ENCODE measurements at places on chromosomes 7 and 10. TPM values are rescaled to one million over a fixed set of nuclear protein-coding genes. Genes with fewer than 3 reads are reported as not detected.

DNA sequence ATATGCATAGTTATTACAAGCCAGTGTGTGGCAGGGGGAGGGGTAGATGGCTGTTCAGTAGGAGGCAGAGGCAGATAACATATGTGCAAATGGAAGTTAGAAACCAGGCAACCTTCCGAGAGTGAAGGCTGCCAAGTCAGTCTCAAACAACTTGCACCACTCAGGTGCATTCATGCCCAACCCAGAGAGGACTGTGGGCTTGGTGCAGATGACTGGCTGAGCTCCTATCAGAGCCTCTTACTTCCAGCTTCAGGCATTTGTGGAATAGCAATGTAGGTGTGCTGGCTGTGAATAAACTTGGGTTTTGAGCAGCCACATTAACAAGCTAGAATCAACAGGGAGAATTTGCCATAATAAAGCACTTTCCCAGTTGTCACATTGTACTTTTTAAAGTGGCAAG lies 789.8 kb downstream of the PHTF2 start:
- no peak for DNase-seq

DNA sequence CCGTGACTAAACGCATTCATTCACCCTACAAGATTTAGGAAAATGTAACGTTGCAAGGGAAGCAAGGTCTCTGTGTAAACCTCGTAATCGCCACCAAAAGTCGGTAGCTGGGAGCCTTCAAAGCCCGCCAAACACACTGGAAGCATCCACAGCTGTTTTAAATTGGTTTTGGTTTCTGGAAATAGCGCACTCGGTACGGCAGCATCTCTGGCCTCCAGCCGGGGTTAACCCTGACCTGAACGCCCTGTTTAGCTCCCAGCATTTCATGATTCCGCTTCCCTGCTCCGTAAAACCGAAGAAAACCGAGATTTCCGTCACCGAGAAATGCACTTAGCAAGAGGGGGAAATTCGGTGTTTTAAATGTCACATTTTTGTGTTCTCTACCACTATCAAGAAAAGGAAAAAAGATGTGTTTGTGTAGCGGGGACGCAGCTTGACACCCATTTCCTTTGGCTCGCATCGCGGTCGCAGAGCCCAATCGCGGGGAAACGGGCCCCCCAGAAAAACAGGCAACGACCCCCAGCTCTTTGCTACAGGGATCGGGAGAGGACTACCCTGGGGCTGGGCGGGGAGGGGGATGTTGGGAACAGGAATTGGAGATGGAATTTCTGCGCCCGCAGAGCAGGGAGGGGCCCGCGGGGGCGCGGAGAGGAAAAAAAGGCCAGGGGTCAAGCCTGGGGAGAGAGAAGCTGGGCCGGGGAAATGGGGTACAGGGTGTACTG lies 646 bp downstream of the SGCE start:
- peak; percentile 80 for DNase-seq

GRCh38 chr10:45308707-45309106 lies 6.7 kb downstream of the OR13A1 start:
- no peak for DNase-seq

DNA sequence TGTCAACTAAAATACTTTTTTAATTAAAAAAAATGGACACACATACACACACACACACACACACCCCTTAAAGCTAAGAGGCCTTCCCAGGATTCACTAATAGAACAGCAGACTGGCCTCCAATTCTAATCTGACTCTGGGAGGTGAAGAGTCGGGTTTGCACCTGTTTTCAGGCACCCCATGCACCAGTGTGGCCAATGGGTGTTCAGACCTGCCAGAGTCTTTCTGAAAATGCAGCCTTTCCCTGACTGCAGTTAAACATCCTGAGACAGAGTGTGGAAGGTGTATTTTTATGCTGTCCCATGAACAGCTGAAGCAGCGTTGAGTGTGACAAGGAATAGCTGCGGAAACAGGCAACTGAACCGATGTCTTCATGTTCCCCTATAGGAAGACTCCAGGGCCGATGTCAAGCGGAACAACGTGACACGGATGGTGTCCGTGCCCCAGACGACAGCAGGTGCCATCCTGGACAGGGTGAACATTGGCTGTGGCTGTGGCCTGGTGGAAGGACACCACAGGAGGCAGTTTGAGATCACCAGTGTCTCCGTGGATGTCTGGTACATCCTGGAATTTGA lies 74.6 kb upstream of the LYZL2 start:
- DNase-seq = no peak

GRCh38 chr7:120053390-120053961 lies 219.5 kb upstream of the KCND2 start:
- DNase-seq = no peak

GRCh38 chr7:149147752-149148653 lies 750 bp downstream of the ZNF398 start:
- peak; percentile 88 for DNase-seq

DNA sequence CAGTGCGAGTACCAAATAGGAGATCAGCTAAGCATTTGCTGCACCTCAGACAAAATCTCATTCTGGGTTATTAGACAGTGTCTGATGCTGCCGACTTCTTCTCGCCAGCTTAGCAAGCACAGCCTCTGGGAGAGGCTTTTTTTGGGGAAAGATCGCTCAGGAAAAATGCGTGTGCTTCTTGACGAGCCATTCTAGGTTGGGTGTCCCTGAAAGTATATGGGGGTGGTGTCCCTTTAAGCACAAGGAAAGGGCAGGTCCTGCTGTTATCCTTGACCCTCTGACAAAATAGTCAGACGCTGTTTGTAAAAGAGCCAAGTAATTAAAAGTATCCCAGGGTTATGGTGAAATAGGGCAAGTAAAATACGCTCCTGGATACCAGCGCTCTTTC lies 540.1 kb upstream of the FZD8 start:
- no peak for DNase-seq

The CFAP43 gene
- total RNA-seq = 0.28 TPM

The CCL24 gene
- total RNA-seq = not detected

The GNAI1 gene
- total RNA-seq = 36.1 TPM

DNA sequence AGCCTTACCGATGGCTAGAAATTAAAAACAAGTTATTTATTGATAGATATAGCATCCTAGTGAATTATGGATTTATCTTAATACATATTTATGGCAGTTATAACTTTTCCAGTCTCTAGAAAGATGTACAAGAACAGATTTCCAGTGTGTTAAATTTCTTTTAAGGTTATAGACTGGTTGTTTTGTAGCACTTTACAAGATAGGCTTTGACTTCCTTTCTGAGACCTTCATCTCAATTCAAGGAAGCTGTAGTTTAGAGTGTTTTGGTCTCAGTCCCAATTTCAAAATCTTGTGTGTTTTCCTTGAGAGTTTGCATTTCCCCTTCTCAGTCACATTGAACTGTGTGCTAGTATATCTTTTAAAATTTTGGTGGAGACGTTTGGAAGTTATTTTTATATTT lies 30.1 kb downstream of the PLEKHA1 start:
- no peak for DNase-seq

DNA sequence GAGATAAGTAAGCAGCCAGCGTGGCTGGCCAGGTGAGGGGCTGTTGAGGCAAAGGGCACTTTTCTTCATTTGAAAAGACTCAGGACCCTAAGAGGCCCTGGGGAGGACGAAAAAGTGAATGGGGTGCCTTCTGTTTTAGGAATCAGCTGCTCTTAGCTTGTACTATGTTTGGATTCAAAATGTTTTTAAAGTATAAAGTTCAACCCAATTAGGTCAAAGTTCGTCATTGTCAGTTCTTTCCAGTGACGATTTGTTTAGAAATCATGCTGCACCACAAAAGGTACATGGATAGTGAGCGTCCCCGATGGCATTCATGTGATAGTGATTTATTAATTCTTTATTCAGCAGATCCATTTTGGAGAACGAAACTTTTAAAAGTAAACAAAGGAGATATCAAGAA lies 338.2 kb downstream of the SDK1 start:
- DNase-seq = no peak

DNA sequence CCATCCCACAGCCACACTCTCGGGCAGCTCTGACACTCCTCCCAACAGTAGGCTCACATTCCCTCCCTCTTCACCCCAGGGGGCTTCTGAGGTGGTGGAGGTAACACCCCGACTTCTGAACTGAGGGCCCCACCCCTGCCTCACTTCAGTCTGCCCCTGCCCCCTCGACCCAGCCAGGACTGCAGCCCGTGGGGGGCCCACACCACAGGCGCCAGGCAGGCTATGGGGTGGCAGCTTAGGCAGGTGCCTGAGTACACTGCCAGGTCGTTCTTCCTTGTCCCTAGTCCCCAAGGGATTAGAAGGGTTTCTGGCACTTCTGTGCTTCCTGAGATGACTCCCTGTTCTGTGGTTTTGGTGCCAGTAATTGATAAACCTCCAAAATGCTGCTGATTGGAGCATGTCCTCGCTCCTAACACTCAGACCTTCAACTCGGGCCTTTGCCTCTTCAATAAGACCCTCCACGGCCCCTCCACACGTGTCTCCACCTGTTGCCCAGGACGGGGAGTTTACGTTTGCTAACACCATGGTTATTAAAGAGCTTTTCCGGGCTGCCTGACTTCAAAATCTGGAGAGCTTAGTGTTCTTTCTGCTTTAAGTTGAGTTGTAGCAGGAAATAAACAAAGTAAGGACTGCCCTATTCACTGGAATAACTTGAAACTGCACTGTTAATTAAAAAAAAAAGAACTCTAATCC lies 23.8 kb upstream of the LARP4B start:
- DNase-seq = peak; percentile 20

DNA sequence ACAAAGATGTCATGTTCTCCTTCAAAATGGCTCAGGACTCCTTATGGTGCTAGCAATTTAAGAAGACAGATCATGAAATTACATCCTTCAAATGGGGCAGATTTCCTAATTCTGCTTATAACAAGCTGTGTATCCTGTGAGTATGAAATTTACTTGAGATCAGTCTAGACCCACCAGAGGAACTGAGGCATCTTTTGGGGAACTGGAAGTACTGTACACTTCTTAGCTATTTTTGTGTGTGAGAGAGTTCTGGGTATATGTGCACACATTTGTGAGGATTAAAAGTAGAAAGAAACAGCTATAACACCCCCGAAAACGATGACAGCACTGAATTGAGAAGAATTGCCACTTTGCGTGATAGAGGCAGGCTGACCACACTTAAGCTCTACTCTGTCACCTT lies 187.0 kb upstream of the CCDC6 start:
- no peak for DNase-seq

Measured in posterior vena cava (tissue), 2 donors.